Eye (tissue), 1 donor: ENCODE measurements at places on chromosomes 1 and 21.

- DNase-seq = peak; percentile 6
Observed at GRCh38 chr1:49686107-49686506, 337.6 kb downstream of the AGBL4 start.

DNA sequence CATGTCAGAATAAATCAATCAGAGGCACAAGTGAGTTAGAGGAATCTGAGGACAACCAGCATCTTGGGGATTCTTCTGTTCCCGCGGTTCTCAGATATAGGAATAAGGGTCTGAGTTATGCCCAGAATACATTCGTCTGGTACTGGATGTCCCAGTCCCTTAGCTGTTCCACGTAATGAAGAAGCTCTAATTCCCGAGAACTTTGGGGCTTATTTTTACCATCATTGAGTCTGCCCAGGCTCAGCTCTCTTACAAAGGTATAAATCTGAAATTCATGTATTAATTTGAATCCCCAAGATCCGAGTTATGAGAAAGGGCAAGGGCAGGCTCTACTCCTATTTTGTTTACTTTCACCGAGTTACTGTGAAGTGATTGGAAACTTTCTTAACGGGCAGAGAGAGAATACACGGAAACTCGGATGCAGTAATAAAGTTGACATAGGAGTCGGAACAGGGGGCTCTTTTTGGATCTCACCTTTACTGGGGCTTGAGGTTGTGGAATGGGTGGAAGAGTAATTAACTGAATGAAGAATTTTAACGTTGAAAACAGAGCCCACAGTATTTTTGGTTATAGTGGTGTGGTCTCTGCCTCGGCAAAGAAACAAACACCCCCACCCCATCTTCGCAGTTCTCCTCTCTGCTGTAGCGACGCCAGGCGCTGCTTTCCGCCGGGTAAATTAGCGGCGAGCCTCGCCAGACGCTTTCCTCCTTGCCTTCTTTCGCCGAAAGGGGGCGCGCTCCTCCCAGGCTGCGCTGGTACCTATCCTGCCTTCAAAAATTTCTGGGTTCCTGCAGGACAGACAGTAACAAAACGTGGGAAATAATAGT, 7.1 kb downstream of the PRRX1 start:
- DNase-seq = peak; percentile 91

DNA sequence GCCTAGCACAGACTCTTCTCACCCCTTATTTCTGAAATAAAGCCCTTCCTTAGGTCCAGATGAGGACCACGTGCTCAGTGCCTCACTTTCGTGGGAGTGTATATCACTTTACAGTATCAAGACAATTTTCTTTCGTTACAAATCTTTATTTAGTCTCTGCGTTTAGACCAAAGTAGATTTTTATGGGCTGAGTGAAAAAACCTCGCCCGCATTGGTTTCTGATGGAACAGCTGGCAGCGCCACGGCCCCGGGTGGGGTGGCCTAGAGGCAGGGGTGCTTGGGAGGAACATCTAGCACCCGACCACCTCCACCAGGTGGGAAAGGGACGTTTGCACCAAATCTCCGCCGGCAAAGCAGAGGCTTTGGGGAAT, 7.6 kb downstream of the SIM2 start:
- no peak for DNase-seq

- DNase-seq = no peak
Observed at GRCh38 chr1:199399996-199400724, 627.4 kb upstream of the NR5A2 start.

DNA sequence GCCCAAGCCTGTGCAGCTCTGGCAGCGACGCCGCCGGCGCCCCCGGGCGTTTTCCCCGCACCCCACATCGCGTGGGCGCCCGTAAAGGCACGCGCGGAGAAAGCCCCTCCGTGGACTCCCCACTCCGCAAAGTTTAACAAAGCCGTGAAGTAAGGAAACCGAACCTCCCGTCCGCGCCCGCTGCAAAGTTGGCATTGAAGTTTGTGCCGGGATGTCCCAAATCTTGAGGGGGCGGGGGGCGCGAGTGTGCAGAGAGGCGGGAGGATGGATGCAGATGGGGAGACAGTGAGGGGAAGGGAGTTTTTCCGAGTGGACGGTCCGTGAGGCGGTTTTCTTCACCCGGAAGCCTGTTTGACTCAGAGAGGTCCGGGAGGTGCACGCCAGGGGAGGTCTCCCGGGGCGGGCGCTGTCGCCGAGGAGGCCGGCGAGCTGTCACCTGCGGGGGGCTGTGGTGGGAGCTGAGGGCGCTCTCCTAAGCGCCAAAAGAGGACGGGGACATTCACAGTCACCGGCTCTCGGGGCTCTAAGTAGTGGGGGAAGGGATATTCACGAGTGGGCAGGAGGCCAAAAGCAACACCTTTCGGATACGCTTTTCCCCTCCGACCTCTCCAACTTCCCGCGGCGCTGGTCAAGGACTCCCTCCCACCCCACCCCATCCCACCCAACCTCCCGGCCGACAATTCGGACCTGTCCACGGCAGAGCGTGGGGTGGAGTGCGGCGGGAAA, 1.3 kb downstream of the WLS start:
- DNase-seq = peak; percentile 54

DNA sequence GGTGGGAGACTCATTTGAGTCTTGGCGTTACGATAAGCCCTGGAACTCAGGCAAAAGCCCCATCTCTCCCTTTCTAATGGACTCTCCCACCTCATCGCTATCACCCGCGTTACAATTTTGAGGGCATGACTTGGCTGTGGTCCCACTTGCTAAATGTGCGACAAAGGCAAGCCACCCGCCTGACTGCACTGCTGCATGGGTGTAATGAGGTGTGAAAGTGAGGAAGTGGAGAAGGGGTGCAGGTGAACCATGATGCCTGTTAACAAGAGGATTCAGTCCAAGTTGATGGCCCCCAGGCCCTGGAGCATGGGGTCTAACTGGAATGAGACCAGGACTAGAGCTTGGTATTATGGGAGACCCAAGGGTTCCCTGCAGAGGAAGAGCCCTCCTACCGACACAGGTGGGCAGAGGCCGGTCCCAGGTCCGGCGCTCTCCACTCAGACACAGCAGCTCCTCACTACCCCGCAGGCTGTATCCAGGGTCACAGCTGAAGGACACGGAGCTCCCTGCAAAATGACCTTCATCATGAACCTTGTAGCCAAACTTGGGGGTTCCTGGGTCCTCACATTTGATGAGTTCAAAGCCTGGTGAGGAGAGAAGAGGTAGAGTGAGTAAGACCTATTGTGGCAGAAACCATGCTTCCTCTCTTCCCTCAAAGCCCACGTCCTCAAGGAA, 165.4 kb upstream of the HMGB4 start:
- peak; percentile 33 for DNase-seq

GRCh38 chr1:205786601-205787000, 11.3 kb upstream of the RAB29 start:
- DNase-seq = no peak

GRCh38 chr1:246160905-246161304, 346.2 kb downstream of the SMYD3 start:
- DNase-seq = no peak

DNA sequence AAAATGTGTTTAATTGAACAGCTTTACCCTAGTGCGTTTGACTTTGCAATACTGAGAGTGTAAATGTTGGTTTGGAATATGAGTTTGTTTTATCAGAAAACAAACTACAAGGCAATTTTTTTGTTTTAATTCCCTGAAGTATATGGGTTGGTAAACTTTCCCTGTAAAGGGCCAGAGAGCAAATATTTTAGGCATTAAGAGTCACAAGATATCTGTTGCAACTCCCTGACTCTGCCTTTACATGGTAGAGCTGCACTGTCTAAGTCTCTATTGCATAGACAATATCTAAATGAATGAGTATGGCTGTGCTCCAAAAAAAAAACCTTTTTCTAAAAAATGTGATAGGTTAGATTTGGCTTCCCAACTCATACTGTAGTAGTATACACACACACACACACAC, 115.1 kb upstream of the PBX1 start:
- DNase-seq = no peak

DNA sequence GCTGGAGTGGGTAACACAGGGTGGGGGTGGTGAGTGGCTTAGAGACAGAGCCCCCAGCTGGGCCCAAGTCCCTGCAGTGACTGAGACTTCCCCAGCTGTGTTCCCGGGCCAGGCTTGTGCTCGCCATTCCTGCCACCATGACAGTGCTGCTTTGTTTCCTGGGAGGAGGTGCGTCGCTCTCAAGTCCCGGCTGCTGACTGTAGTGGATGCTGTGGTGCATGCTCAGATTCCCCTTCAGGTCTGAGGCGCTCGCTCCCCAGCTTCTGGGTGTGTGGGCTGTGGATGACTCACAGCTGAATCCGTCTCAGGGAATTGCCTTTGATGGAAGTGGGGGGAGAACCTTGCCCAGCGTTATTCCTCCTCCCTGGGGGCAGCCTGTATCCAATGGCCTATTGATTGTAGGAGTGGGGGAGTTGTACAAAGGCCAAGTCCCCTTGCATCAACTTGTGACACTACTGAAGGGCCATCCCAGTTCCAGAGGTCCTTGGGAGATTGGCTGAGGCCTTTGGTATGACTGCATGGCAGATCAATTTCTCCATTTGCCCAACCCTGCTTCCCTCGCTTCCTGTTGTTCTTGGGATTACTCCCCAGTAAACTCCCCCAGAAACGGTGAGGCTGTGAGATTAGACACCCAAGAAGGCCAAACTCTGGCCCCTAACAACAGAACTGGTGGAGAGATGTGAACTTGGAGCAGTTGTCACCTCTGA, 17.8 kb upstream of the POU3F1 start:
- DNase-seq = peak; percentile 58

GRCh38 chr1:162019006-162019405, 4.7 kb downstream of the OLFML2B start:
- DNase-seq = peak; percentile 38

- DNase-seq = no peak
Observed at GRCh38 chr21:42356046-42356445, 5.3 kb upstream of the TFF2 start.

DNA sequence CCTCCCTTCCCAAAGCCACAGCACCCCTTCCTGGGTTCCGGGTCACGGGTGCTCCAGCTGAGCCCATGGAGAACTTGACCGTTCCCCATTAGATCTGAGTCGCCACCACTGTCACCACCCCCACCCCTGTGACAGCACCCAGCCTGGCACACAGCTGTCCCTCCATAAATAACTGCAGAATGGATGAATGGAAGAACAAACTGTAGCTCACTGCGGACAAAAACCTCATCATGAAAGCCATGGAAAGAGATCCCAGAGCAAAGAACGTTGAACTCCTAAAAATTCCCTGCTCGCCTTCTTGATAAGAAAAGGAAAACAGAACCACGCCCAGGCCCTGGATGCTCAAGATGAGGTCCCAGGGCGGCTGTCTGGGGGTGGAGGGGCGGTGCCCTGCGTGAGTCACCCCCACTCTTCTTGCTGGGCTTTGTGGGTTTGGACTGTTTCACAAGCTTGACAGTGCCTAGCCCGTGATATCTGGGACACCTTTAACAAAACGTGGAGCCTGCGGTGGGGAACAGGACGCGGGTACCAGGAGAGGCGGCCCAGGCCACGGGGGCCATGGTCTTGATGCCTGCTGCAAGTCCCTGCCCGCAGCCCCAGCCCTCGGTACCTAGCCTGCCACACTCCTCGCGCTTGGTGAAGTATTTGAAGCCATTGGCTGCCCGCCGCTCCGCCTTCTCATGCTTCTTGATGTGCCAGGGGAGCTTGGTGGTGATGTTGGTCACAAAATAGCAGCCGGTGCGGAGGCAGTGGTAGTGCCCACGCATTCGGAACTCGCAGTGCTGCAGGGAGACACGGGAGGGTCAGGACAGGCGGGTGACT, 151.9 kb downstream of the CASZ1 start:
- DNase-seq = no peak

GRCh38 chr1:4452701-4453100, 201.7 kb upstream of the AJAP1 start:
- peak; percentile 24 for DNase-seq

DNA sequence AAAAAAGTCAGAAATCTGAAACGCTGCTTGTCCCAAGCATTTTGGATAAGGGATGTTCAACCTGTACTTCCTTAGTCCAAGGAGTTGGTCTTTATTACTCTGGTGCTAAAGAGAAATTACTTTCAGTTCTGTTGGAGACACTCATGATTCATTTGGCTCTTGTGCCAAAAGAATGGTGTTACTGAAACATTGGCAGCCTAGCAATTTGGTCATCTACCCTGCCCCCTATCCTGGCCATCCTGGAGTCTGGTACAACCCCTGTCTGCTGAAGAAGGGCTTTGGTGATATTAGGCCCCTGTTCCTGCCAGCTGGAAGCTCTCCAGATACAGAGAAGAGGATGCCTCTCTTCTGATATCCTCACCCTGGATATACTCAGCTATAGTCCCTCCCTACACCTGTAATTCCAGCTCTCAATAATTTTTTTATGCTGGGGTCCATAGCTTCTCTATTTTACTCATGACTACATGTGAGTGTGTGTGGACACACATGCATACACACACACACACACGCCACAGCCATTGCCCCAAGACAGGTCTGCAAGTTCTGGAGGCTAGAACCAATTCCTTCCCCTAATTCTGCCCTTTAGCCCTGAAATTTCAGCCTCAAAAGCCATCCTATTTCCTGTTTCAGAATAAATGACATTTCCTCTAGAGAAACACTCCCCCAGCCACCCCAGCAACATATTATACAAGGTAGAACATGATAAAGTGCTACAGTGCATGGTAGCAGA, 40.0 kb downstream of the LHX8 start:
- DNase-seq = no peak

DNA sequence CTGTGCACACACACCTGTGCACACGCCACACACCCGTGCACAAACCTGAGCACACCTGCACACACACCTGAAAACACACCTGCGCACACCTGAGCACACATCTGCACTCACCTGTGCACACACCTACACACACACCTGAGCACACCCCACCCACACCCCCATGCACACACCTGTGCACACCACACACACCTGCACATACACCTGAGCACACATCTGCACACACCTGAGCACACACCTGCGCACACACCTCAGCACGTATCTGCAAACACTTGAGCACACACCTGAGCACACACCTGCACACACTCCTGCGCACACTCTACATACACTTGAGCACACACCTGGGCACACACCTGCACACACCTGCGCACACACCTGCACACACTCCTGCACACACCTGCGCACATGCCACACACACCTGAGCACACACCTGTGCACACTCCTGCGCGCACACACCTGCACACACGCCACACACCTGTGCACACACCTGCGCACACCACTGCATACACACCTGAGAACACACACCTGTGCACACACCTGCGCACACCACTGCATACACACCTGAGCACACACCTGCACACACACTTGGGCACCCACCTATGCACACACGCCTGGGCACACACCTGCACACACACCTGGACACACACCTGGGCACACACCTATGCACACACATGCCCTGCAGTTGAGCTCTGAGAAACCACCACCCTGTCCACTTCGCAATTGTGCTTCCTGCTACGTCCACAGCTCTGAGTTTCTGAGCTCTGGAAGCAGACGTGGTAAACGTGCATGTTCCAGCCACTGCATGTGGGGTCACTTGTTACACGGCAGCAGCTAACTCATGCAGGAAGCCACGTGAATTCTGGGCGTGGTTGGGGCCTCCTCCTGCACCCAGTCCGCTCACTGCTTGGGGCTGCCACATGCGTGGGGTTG, 8.0 kb upstream of the C1orf159 start:
- peak; percentile 64 for DNase-seq

GRCh38 chr1:145877923-145878486, 7.7 kb downstream of the ANKRD35 start:
- no peak for DNase-seq

GRCh38 chr1:38671221-38671620, 188.4 kb downstream of the RRAGC start:
- peak; percentile 4 for DNase-seq

- DNase-seq = no peak
Observed at GRCh38 chr1:45522324-45523104, 830 bp upstream of the PRDX1 start.

GRCh38 chr1:221688488-221688843, 53.4 kb downstream of the DUSP10 start:
- no peak for DNase-seq
